ENCODE measurements at places on chromosomes 12 and 14.

DNA sequence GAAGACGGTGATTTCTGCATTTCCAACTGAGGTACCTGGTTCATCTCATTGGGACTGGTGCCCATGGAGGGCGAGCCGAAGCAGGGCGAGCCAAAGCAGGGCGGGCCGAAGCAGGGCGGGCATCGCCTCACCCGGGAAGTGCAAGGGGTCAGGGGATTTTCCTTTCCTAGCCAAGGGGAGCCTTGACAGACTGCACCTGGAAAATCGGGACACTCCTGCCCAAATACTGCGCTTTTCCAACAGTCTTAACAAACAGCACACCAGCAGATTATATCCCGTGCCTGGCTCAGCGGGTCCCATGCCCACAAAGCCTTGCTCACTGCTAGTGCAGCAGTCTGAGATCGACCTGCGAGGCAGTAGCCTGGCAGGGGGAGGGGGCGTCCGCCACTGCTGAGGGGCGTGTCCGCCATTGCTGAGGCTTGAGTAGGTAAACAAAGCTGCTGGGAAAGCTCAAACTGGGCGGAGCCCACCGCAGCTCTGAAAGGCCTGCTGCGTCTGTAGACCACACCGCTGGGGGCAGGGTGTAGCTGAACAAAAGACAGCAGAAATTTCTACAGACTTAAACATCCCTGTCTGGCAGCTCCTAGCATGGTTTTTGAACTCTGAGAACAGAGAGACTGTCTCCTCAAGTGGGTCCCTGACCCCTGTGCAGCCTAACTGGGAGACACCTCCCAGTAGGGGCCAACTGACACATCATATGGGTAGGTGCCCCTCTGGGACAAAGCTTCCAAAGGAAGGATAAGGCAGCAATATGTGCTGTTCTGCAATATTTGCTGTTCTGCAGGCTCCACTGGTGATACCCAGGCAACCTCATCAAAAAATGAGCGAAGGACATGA lies 77.2 kb downstream of the BAZ1A start:
- peak; percentile 5 for DNase-seq

DNA sequence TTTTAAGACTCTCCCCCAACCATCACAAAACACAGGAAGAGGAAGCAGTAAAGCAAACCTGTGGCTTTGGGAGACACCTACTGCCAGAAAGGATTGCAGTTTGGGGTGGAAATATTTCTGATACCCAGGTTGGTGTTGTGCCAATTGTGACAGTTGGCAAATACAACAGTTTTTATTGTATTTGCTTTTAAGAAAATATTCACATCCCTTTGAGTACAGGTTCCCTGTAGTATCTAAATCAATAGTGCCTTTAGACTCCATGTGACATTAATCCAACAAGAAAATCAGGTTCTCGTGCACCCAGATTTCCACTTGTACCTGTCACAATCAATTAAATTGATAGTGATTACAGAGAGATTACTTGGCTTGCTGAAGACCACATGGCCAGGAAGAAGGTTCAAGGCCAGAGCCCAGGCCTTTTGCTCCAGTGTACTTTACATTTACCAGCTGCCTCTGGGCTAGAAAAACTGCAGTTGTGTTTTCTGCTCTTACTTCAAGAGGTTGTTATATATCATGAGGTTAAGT lies 361.2 kb downstream of the ATP23 start:
- DNase-seq: peak; percentile 35

GRCh38 chr14:50061664-50062437 lies 54.5 kb downstream of the VCPKMT start:
- peak; percentile 31 for DNase-seq

GRCh38 chr14:101731187-101732080 lies 30.1 kb upstream of the PPP2R5C start:
- DNase-seq: peak; percentile 97

DNA sequence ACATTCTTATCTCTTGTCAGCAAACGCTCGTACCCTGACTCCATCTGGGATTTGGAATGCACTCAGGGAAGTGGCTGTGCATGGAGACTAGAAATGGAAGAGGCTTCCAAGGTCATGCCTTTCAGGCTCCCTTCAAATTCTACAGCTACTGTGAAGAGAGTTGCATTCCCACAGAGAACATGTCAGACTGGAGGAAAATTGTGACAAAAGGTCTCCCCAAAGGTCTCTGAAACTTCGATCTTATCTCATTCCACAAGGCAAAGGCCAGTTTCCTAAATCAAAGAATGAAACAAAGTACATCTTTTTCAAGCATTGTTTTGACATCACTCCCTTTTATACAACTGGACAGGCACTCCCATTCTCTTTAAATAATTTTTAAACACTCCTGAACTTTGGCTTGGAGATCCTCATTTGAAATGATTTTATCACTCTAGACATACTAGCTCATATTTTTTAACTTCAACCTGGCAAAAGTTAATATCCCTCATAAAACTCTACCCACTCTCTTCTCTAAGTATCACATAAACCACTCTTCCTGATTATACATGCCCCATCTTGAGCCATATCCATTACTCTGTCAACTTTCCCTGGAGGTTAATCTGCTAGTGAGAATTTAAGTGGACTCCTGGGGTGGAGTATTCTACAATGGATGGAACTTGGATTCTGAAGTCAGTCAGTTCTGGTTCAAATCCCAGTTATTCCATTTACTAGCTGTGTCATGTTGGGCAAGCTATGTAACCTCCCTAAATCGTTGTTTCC lies 218.1 kb upstream of the HMGA2 start:
- no peak for DNase-seq

DNA sequence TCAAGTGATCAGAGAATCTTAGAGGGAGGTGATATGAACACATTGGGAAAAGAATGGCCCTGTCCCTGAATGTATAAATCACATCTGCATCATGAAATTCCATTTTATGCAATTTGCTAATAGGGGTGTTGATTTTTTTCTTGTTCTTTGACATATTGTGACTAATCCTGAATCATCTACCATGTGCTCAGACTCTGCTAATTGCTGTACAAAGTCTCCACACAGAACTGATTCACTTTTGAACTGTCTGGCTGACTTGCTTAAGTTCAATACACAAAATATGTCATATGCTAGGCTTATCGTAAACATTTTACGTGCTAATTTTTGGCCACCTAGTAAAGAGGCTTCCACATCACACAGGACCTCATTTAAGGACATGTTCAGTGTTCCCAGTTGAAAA lies 2.6 kb downstream of the TMEM132D start:
- DNase-seq: no peak

GRCh38 chr12:32455607-32456071 lies 56.3 kb downstream of the FGD4 start:
- DNase-seq: peak; percentile 57

DNA sequence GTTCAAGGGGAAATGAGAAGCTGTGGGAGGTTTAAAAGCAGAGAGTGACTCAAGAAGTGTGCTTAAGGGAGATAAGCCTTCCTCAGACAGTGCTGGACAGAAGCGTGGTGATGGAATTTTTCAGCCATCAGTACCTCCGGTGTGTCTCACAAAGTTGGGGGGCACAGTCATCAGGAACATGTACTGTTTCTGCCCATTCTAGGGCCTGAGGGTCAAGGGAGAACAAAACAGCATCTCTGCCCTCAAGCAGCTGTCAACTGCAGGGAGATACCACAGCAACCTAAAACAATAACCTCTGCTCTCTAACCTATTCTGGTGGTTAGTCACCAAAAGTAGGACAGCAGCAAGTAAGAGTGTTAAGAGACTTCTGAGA lies 2.0 kb upstream of the STON2 start:
- DNase-seq: no peak

- no peak for DNase-seq
These were observed 3.9 kb upstream of the DUSP6 start for GRCh38 chr12:89356069-89356665.

GRCh38 chr12:57165741-57166140 lies 18.3 kb upstream of the LRP1-AS start:
- no peak for DNase-seq

DNA sequence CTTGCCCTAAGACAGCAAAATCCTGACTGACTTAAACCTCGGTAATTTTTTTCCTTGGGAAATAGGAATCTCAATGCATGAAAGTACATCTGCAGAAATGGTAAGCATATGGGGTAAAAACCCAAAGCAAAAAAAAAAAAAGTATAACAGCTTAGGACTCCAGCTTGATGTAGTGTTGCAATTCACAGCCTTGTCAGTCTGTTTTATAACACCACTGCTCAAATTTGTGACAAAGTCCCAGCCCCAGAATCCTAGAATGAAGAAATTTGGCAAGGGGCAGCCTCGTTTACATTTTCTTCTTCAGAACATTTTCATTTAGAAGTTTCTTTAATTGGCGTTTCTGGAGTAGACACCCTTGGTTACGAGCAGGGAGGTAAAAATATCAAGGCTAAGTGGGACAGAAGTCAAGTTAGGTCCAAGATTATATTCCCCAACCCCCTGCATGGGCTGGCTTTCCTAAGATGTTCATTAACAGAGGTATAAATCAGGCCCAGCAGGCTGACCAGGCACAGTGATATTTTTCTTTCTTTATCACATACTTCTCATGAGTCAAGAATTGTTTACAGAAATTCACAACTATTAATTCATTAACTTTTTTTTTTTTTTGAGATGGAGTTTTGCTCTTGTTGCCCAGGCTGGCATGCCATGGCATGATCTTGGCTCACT lies 424.0 kb downstream of the RMST start:
- DNase-seq: no peak

DNA sequence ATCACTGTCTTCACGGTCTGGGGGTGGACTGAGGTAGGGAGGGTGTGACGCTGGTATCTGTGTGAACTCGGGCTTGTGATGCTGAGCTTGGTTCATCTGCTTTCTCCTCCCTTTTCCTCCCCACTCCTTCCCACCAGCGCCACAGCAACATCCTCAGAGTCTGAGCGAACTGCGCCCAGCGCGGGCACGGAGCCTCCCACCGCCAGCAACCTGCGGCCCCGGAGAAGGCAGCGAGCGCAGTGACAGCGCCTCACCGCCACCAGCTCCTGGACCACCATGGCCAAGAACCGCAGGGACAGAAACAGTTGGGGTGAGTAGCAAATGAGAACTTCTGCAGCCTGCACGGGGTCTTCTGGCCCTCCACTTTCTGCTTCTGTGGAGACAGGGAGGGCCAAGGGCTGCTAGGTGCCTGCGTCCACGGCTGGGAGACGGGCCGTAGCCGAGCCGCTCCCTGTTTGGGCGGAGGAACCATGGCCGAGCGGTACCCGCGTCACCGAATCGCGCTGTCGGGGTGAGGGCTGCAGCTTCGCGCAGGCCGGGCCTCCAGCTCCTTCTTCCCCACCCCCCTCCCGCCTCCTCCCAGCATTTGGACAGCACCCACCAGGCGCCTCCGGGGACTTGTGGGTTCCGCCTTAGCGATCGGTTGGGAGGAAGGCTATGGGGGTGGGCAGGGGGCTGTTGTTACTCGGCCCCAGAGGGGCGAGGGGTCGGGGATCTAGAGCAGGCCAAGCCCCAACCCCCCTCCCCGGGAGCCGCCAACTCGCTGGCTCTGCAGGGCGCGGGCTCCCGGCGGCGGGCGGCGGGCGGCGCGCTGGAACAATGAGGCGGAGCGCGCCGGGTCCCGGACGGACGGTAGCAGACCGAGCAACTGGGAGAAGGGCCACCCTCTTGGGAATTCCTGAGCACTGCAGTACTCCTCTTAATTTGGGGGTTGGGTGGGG lies at the start of gene ATL1:
TSS of gene ATL1 (plus strand) at position 156 of the 941 bp plus-strand sequence. CDS start at position 277, 121 bp downstream.
- peak; percentile 64 for DNase-seq

- DNase-seq: no peak
These were observed 115.5 kb upstream of the PARP11 start for GRCh38 chr12:3988519-3989217.

DNA sequence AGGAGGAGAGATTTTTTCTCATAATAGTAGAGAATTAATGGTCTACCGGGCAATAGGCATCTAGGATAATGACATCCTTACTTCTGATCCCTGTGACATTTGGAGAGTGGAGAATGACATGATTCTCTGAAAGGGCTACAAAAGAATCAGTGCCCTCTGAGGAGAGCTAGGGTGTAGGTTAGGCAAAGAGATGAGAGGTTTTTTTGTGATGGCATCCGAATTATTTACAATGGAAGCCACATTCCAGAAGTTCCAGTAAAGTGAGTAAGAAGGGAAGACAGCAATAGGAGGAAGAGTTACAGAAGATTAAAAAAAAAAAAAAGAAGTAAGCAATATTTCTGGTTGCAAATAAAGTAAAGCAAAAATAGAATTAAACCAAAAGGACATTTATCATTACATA lies 478.0 kb downstream of the RMST start:
- DNase-seq: no peak

DNA sequence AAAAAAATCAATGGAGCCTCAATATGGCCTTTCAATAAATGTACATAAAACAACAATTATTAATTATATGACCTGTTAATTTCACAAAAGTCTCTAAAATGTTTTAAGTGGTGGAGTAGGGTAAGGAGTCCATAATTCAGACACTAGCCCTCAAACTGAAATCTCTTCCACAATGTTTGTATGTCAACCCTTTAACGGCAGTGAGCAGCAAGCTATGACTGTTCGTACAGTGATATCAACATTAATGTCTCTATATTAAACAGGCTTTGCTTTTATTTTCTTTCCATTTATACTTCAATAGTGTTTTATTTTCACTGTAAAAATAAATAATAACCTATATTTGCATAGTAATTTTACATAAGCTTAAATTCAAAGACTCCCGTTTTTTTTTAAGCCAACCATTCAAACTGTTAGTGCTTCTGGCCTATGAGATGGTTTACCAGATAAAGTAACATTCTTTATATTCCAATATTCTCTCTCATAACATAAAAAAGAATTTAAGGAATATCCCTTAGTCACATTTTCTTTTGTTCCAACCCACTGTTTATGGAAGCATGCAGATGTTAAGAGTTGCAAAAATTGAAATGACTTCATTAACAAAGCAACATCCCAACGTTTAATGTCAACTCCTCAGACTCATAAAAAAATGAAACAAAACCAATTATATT lies 2.3 kb downstream of the CDK17 start:
- DNase-seq: no peak

- DNase-seq: no peak
These were observed 25.5 kb downstream of the CFAP251 start for GRCh38 chr12:121943926-121944325.

GRCh38 chr14:76486251-76486743 lies 110.4 kb downstream of the ESRRB start:
- peak; percentile 96 for DNase-seq

Measured in NCI-H2081 (cell line).